ENCODE measurements at places on chromosomes 5 and 9.

DNA sequence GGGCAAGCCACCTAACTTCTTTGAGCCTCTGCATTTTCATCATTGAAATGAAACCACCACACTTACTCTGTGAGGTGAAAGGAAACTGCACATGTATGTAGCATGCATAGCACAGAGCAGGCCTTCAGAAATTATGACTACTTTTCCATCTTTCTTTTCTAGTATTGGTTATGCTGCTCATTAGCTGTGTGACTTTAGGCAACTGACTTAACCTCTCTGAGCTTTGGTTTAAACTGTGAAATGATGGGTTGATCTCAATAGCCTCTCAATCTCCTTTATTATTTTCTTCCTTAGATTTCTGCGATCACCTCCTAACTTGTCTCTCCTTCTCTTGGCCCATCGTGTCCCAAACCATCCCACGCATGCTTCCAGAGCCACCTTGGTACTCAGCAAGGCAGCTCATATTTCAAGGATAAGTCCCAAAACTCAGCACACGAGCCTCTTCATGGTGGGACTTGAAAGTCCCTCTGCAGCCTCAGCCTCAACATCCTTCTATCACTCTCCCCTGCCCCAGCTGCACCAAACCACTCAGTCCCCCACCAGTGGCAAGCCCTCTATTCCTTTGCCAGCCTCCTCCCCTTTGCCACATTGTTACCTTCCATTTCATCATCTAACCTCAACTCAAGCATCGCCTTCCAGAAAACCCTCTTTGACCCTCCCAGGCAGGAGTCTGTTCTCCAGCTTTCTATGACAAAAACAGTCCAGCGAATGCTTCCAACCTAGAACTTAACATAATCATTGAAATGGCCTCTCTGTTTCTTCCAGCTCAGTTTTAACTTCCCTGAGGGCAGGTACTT lies 60.3 kb upstream of the DNAH5 start:
- peak; percentile 19 for DNase-seq

GRCh38 chr5:180142824-180143610 lies 66.0 kb downstream of the RASGEF1C start:
- DNase-seq: no peak

DNA sequence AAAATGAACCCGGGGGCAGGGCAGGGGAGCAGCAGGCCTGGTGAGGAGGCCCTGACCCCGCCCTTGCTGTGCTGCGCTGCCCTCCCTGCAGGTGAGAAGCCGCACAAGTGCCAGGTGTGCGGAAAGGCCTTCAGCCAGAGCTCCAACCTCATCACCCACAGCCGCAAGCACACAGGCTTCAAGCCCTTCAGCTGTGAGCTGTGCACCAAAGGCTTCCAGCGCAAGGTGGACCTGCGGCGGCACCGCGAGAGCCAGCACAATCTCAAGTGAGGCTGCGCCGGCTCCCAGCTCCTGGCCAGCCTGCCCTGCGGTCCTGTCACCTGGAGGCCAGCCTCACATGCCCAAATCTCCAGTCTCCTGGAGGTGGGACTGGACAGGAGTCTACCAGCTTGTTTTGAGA lies 12.3 kb downstream of the GFI1B start:
- DNase-seq: no peak

- peak; percentile 55 for DNase-seq
Observed at GRCh38 chr5:125311743-125312142, 565.3 kb upstream of the ZNF608 start.

GRCh38 chr5:143432658-143433239 lies 29.3 kb upstream of the NR3C1 start:
- DNase-seq: peak; percentile 44

DNA sequence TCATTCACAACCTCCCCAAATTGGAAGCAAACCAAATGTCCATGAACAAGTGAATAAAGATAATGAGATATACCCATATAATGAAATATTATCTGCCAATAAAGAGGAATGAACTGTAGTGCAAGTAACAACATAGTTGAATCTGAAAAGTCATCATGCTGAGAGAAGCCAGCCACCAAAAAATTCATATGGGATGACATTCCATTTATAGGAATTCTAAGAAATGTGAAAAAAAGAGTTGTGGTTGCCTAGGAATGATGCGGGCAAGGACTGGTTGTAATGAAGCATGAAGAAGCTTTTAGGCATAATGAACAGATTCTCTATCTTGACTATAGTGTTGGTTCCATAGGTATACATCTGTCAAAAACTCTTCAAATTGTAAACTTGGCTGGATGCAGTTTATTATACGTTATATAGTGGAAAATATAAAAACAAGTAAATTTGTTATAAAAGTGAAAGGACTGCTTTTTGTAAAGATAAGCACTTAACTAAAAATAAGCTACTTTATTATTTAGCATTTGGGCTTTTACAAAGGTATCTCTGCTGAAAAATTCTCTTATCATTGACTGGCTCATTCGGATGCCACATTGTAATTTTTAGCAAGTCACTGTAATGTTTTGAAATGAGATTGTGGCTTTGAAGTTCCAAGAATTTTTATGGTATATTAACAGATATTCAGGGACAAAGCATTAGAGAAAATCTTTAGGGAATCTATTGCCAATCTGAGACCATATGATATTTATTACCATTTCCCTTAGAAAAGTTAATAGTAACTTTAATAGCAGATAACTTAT lies 21.2 kb upstream of the TTC23L start:
- no peak for DNase-seq

GRCh38 chr5:55134053-55134722 lies 25.8 kb upstream of the GPX8 start:
- no peak for DNase-seq

All from fibroblast of villous mesenchyme (primary cell).